Activated CD4-positive, alpha-beta memory T cell treated with anti-CD3 and anti-CD28 coated beads, Interleukin-2, amount 10 ng/mL, durations not matched to agents 7 days and 5 days (primary cell): ENCODE measurements at places on chromosomes 16 and 17.

- no peak for DNase-seq
These were observed 4.0 kb downstream of the SAT2 start for GRCh38 chr17:7623661-7624060.

GRCh38 chr17:42133461-42134041 is 10.9 kb downstream of the HSPB9 start:
- no peak for DNase-seq

GRCh38 chr16:8708536-8708935 is 34.1 kb downstream of the ABAT start:
- no peak for DNase-seq

- DNase-seq = no peak
These were observed at the start of gene RAMP2 for GRCh38 chr17:42760652-42761581. Gene RAMP2, plus strand, starts transcription at chr17:42761227. Its CDS starts 35 bp downstream, at chr17:42761262.

GRCh38 chr17:35315971-35316370 is 57.5 kb downstream of the SLFN11 start:
- DNase-seq = no peak

- no peak for DNase-seq
These were observed 13.9 kb downstream of the SOCS3 start for GRCh38 chr17:78345791-78346494.

DNA sequence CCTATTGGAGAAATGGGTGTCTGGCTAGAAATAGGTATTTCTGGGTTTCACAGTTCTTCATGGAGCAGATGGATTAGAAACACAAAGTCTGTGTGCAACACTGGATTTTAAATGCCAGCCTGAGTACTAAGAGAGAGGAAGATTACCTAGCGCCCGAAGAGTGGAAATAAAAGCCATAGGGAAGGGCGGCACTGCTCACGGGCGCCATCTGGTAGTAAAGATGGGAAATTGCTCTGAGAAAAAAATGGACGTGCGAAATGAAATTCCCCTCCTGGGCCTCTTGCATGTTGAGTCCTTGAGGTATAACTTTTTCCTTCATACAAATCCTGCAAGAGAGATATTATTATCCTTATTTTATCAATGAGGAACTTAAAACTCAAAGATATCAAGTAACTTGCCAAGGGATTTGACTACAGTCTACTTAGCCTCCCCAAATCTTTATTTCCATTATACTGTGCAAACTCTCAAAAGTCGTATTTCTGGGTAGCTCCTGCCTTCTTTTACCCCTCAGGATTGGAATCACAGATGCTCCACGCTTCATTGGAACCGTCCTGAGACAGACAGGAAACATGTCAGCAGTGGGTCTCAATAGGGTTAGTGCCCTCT is 72.8 kb downstream of the MMD start:
- peak; percentile 46 for DNase-seq

- peak; percentile 66 for DNase-seq
These were observed 72.8 kb upstream of the MED9 start for GRCh38 chr17:17403899-17404576.

DNA sequence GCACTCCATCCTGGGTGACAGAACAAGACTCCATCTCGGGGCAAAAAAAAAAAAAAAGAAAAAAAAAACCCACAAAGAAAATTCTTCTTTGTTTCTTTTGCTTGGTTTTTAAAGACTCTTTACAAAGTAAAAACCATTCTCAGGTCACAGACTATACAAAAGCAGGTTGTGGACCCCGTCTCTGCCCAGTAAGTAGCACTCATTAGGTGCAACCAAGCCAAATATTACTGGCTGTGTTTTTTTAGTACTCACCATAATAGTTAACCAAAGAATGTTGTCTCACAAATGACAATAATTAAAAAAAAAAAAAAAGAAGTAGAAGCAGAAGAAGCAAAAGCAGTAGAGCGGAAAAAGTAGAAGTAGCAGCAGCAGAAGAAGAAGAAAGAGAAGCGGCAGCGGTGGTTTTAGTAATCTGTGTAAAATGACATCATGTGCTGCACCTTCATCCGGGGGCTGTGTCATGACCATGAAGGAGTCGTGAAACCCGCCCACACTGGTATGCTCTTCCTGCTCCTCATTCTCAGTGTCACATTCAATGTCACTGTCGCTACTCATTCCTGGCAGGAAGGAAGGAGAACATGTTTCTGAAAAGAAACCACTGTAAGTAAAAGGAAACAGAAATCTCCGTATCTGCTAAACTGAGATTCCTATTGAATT is 105.4 kb downstream of the TRIM37 start:
- DNase-seq = peak; percentile 84

DNA sequence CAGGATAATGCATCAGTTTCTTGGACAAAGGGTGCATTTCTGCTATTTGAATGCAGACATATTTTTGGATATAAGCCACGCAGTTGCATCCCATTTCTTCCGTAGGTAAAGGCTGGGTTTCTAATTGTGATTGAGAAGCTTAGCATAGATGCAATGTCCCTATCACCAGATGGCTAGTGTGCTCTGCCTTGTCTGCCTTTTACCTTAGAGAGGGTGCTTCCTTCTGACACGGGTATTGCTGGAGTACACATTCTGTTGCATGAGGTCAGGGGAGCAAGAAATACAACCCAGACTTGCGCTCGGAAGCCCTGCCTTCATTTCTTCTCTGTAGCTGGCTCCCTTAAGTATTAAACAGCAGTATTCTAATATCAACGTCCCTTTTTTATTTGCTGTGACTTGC is 337.4 kb downstream of the WWOX start:
- DNase-seq = no peak

DNA sequence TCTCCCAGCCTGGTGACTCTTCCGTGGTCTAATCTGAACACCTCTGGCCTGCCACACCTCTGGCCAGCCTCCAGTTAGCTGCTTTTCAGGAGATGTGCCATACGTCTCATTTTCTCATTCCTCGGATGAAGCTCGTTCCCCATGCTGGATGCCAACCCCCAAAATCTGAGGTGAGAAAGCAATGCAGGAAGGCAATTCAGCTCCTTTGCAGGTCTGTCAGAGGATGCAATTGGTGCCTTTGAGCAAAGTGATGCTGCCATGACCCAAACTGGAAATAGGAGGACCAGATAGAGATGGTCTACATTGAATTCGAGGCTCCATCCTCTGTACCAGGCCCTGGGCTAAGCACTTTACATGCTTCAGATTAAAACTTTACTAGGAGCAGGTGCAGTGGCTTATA is 11.0 kb upstream of the CUEDC1 start:
- no peak for DNase-seq

GRCh38 chr17:58513267-58513964 is 1.0 kb downstream of the MTMR4 start:
- DNase-seq = no peak

GRCh38 chr16:67230809-67231660 is 4.1 kb downstream of the TMEM208 start:
- DNase-seq = no peak
